ENCODE measurements at places on chromosomes 6 and 20.
A peak's percentile ranks its signal among the peaks of the same experiment; 100 is the strongest.

DNA sequence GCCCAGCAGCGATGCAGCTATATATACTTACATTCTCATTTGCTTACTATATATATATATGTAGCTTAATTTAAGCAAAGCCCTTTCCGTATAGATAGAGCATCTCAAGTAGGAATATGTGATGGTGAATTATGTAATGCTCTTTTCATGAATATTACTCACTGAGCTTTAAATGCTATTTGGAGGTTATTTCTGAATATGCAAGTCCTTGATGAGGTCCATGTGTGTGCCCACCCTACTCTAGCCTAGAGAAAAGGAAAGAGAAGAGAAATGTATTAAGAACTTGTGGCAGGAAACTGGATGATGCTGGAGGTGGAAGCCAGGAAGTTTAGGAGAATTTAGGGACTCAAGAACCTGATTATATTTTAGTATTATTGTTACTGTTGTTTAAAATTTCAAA lies 63.2 kb downstream of the PHACTR1 start:
- DNase-seq = no peak

- DNase-seq = no peak
Observed at GRCh38 chr6:35669451-35670045, 19.2 kb downstream of the FKBP5 start.

- no peak for DNase-seq
Observed at GRCh38 chr6:142699391-142699790, 245.6 kb downstream of the HIVEP2 start.

DNA sequence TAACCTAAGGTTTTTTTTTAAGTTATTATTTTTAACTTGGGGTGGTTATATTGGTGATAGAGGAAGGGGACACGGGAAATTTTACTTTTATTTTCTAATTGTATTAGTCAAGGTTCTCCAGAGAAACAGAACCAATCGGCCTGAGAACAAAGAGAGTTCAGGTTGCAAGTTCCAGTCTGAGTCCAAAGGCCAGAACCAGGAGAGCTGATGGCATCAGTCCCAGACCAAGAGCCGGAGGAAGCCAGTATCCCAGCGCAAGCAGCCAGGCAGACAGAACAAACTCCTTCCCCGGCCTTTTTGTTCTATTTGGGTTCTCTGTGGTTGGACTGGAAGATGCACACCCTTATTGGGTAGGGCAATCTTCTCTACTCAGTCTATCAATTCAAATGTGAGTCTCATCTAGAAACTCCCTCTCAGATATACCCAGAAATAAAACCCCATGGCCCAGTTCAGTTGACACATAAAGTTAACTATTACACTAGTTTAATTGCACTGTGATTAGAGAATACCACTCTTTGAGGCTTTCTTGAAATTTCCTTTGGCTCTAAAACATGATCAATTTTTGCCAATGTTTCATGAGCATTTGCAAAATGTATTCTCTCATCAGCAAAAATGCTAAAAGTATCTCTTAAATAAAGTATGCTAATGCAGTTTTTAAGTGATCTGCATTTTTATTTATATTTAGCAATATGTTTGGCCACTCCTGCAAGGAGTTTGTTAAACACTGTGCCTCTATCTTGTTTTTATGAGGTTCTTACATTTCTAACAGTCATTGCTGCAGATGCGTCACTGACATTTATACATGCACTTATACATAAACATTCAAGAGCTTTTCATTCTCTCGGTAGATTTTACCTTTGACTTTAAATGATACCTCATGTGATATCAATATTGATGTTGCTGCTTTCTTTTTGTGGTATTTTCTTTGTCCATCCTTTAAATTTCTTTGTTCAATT lies 103.2 kb upstream of the SSTR4 start:
- no peak for DNase-seq

DNA sequence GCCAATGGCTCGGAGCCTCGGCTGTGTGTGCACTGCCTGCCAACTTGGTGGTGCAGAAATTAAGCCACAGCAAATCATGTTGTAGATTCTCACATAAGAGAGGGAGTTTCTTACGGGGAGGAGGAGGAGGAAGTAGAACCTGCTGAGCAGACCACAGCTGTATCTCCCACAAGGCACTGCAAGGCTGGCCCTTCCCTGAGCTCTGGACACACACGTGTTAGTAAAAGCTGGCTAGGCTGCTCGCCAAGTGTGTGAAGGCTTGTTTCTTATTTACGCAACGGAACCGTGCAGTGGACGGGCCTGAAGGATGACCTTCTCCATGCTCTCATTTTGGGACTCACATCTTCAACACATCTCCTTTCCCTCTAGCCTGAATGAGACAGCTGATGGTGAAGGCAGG lies 15.7 kb upstream of the QKI start:
- no peak for DNase-seq

DNA sequence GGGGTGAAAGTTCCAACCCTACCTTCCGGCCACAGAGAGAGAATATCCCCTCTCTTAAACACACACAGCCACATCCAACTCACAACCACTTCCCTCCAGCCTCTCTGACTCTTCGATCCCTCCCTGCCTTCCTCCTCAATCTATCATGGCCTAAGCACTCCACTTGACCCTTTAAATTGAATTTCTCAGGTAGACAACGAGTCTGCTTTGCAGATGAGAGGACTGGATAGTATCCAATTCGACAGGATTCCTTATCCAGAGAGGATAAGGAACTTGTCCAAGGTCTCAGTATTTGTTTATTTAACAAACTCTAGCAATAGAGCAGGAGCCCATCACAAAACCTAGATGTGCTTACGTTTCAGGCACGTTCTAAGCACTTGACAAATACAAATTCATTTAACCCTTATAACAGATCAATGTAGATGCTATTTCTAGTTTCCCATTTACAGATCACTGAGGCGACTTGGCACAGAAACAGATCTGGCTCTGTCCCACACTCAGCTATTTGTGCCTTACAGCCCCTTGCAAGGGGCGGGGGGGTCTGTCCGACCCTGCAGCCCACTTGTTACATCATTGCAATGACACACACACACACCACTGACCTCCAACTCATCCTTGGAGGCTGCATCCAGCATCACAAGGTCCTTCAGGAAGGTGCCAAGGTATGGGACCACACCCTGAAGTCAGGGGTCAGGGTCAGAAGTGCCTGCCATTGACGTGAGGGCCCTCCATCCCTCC lies 4.5 kb downstream of the RGL2 start:
- no peak for DNase-seq

- peak; percentile 24 for DNase-seq
Observed at GRCh38 chr6:53728570-53729194, 63.1 kb upstream of the KLHL31 start.

DNA sequence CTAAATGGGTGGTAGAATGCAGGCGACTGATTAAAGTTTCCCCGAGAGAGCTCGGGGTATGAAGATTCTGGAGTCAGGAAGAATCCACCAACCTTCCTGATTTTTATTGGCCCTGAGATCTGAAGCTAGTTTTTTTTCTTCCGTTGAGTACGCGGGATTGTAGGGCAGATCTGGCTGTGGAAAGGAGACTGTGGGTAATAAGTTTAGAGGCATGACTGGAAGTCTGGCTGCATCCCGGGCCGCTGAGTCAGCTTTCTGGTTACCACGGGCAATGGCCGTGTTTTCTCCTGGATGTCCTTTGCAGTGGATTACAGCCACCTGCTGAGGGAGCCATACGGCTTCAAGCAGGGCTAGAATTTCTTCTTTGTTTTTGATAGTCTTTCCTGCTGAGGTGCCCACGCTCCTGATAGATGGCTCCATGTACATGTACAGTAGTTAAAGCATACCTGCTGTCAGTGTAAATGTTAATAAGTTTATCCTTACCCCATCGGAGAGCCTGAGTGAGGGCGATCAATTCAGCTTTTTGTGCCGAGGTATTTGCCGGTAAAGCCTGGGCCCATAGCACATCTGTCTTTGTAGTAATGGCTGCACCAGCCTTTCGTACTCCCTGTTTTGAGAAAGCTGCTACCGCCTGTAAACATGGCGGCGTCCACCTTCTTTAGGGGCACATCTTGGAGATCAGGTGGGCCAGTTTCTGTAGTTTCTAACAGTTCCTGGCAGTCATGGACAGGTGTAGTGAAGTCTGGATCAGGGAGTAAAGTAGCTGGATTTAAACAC lies 154.0 kb downstream of the TRIM27 start:
- no peak for DNase-seq

- no peak for DNase-seq
Observed at GRCh38 chr6:30311101-30311500, 15.6 kb upstream of the TRIM39 start.

DNA sequence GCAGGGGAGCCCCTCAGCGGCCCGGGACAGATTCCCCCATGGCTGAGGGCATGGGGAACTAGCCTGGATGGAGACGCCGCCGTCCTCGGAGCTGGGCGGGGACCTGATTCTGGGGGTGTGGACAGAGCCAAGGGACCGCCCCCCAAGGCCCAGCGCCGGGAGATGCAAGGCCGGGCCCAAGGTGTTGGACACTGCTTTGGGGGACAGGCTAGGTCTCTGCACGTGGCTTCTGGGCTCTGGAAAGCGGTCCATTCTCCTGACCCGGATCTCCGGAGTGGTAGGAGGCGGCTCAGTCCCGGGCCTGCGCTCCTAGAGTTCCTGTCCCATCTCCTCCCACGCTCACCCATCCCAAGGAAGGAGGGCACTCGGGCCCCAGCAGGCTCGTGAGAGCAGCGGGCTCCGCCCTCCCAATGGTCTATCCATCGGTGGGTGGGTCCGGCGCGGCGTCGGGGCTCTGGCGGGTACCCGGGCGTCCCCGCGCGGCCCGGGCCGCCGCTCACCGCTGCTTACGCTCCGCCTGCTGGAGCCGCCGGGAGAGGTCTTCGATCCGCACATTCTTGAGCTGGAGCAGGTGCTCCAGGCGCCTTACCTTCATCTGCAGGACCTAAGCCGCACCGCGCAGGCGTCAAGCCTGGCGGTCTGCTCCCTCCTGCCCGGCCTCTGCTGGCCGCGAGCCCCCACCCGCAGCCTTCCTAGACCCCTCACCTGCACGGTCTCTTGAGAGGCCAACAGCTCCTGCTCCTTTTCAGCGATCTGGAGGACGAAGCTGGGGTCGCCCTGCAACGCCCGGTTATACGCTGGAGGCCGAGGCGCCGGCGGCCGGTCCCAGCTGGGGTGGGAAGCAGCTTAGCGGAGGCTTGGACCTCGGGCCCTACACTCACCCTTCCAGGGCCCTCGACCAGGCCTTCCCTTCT lies 3.3 kb downstream of the SPEF1 start:
- no peak for DNase-seq

DNA sequence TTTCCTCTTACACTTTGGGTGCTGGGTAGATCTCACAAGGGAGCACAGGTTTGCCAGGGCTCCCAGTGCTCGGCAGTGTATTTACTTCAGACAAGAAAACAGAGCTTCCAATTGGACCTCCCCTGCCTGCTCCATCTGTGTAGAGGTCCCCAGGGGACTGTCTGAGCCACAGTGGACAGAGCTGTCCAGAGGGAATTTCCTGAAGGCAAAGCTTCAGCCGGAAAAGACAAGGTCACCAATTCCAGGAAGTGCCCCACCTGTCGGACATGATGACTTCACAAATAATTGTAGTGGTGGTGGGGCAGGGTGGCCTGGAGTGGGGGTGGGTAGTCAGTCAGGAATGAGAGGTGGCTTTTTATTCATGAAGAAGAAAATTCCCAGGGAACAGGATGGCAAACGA lies 18.6 kb downstream of the ADGRF5 start:
- DNase-seq = no peak

- no peak for DNase-seq
Observed at GRCh38 chr6:56902641-56903464, 52.1 kb upstream of the BEND6 start.

GRCh38 chr6:21348504-21349195 lies 244.9 kb upstream of the SOX4 start:
- no peak for DNase-seq

- no peak for DNase-seq
Observed at GRCh38 chr6:13280254-13280653, 48.1 kb downstream of the TBC1D7 start.

GRCh38 chr6:42075159-42075838 lies 25.0 kb downstream of the TAF8 start:
- DNase-seq = peak; percentile 66

- DNase-seq = no peak
Observed at GRCh38 chr6:137868721-137869548, 1.9 kb downstream of the TNFAIP3 start.

DNA sequence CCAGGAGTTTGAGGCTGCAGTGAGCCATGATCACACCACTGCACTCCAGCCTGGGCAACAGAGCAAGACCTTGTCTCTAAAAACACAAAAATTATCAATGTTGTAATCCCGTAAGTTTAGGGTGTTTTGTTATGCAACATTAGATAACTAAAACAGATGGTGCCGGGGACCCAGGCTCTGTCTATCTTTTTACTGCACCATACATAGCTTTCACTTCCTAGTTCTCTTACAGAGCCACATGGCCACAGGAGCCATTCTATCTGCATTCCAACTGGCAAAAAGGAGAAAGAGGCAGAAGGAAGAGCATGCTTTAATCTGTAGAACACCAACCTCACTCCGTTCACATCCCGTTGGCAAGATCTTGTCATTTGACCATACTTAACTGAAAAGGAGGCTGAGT lies 5.4 kb upstream of the TCF15 start:
- no peak for DNase-seq

- no peak for DNase-seq
Observed at GRCh38 chr20:18973529-18974173, 160.1 kb downstream of the SCP2D1 start.

DNA sequence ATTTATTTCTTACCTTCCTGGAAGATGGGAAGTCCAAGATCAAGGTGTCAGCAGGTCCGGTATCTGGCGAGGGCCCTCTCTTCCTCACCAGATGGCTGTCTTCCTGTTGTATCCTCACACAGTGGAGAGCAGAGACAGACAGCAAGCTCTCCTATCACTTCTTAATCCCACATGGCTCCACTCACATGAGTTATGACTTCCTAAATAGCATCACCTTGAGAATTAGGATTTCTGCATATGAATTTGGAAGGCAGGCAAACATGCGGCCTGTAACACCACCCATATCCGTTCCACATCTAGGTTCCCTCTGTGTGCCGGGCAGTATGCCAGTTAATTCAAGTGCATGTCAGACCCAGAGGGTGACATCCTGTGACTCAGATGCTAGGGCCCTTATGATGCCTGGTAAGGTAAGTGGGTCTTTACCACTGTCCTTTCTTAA lies 2.1 kb downstream of the RAET1E start:
- no peak for DNase-seq

DNA sequence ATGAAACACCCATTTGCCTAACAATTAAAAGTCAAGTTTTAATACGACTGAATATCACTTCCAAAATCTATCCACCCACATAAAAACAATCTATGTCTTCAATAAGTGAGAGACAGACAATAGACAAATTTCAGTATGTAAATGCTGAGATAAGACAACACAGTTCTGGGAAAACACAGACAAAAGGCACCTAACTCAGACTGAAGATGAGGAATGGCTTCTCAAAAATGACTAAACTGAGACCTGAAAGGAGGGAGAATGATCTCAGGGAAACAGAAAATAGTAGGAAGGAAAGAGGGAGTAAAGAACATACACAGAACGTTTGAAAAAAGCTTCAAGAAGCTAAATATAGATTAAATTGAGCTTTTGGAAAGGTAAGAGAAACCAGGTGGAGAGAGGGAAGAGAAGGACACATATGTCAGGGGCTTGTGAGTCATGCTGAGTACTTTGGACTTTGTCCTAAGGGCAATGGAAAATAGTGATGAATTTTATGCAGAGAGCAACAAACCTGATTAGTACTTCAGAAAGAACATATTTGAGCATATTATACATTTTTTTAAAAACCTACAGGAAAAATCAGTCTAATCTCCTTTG lies 16.1 kb downstream of the LMBRD1 start:
- no peak for DNase-seq

GRCh38 chr20:4797275-4797674 lies 75.6 kb downstream of the PRND start:
- no peak for DNase-seq

GRCh38 chr20:16378712-16379370 lies 194.4 kb downstream of the KIF16B start:
- DNase-seq = no peak

Data from stimulated activated CD4-positive, alpha-beta T cell treated with anti-CD3 and anti-CD28 coated beads, TNF-alpha, amount 100 ng/mL, for 24 hours (primary cell).